A549 treated with AZD2906 at 1 μM for 4 hours (cell line): ENCODE measurements at places on chromosomes 2 and 18. TPM values are rescaled to one million over a fixed set of nuclear protein-coding genes. Genes with fewer than 3 reads are reported as not detected.

The SLC23A3 gene
- total RNA-seq, result 0.13 to 0.63 TPM (median 0.41 TPM) in 5 replicates

The MROH2A gene
- 0.11 to 0.23 TPM (median 0.18 TPM) in 4 of 5 replicates, not detected in the other for total RNA-seq

The APOB gene
- under 0.01 to 0.14 TPM (median 0.04 TPM) in 4 of 5 replicates, not detected in the other for total RNA-seq

The MAP3K20 gene
- 22.6 to 33.3 TPM (median 27.5 TPM) in 5 replicates for total RNA-seq

The CYP1B1 gene
- total RNA-seq, result 3.6 to 4.6 TPM (median 4.5 TPM) in 5 replicates

The SFTPB gene
- 0.10 to 0.25 TPM (median 0.12 TPM) in 5 replicates for total RNA-seq

The SPC25 gene
- total RNA-seq, result 15.2 to 19.4 TPM (median 18.3 TPM) in 5 replicates

The KRTCAP3 gene
- 0.47 to 0.72 TPM (median 0.61 TPM) in 4 of 5 replicates, not detected in the other for total RNA-seq

The PRKAG3 gene
- total RNA-seq, result not detected in 5 replicates

The IL36A gene
- not detected in 5 replicates for total RNA-seq

The RAB3GAP1 gene
- 23.3 to 31.6 TPM (median 25.5 TPM) in 5 replicates for total RNA-seq

The RELCH gene
- 10.7 to 14.9 TPM (median 13.0 TPM) in 5 replicates for total RNA-seq

The EML6 gene
- 1.3 to 1.5 TPM (median 1.4 TPM) in 5 replicates for total RNA-seq

The PIEZO2 gene
- 0.52 to 0.96 TPM (median 0.59 TPM) in 5 replicates for total RNA-seq

The INHBB gene
- 23.1 to 29.9 TPM (median 26.3 TPM) in 5 replicates for total RNA-seq

The GREB1L gene
- total RNA-seq, result 3.1 to 5.9 TPM (median 5.3 TPM) in 5 replicates

The UGT1A5 gene
- 0.03 to 0.09 TPM (median 0.05 TPM) in 3 of 5 replicates, not detected in the others for total RNA-seq

The CMPK2 gene
- 0.34 to 1.4 TPM (median 0.46 TPM) in 5 replicates for total RNA-seq

The GPR45 gene
- total RNA-seq, result 0.06 TPM in 1 of 5 replicates, not detected in the others

The CRYBA2 gene
- 0.10 to 0.25 TPM in 2 of 5 replicates, not detected in the others for total RNA-seq

The ALKAL2 gene
- not detected in 5 replicates for total RNA-seq

The TBR1 gene
- total RNA-seq, result 0.01 to 0.20 TPM (median 0.06 TPM) in 4 of 5 replicates, not detected in the other

The MC2R gene
- not detected in 5 replicates for total RNA-seq

The KCNJ3 gene
- total RNA-seq, result not detected in 5 replicates

The SP100 gene
- 26.2 to 31.4 TPM (median 27.1 TPM) in 5 replicates for total RNA-seq

The PROM2 gene
- 0.02 to 0.34 TPM (median 0.08 TPM) in 3 of 5 replicates, not detected in the others for total RNA-seq

The PJVK gene
- 1.1 to 1.6 TPM (median 1.4 TPM) in 5 replicates for total RNA-seq

The FABP1 gene
- 0.13 TPM in 1 of 5 replicates, not detected in the others for total RNA-seq

The TDRD15 gene
- not detected in 5 replicates for total RNA-seq

The CPO gene
- total RNA-seq, result 0.05 to 0.11 TPM (median 0.09 TPM) in 4 of 5 replicates, not detected in the other

The DPYSL5 gene
- total RNA-seq, result 4.1 to 5.6 TPM (median 5.2 TPM) in 5 replicates

The KCNF1 gene
- 19.4 to 39.2 TPM (median 29.8 TPM) in 5 replicates for total RNA-seq

The ICOS gene
- not detected in 5 replicates for total RNA-seq

The MERTK gene
- 3.0 to 4.3 TPM (median 3.3 TPM) in 5 replicates for total RNA-seq

The GKN1 gene
- total RNA-seq, result 0.37 to 0.77 TPM (median 0.66 TPM) in 5 replicates

The PER2 gene
- 5.3 to 7.9 TPM (median 6.5 TPM) in 5 replicates for total RNA-seq
